ENCODE measurements at places on chromosomes 16 and 17.

DNA sequence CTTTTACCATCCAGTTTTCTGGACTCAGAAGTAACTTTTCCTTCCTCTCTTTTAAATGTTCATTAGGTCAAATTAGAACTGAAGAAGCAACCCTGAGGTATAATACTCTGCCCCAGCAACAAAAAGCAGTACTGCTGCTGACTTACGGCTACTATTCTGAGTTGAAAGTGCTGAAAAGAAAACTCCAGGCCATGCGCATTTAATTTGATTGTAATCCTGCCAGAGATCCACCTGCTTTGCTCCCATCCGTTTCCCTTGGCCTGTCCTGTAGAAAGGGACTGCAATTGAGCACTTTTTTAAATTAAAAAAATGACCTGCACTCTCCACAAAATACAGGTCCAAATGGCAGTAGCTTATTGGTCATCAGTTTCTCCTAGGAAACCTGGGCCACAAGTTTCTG is 61.6 kb downstream of the PITPNC1 start:
- no peak for DNase-seq

GRCh38 chr16:84732674-84733352 is 33.0 kb downstream of the USP10 start:
- DNase-seq, result no peak

DNA sequence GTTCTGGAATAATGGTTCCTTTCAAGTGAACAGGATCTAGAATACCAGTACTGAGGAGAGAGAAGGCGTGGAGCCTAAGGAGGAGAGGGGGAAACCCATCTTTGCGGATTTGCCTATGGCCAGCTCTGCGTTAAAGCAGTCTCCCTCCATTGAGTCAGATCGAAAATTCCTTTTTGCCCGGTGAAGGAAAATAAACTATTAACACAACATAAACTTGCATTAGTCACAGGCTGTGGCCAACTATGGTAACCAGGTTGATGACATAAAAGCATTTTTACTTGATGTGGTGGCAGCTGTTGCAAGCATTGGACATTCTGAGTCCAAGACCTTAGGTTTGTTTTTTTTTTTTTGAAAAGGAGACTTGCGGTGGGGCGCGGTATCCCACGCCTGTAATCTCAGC is 8.9 kb downstream of the LDAF1 start:
- DNase-seq, result no peak

DNA sequence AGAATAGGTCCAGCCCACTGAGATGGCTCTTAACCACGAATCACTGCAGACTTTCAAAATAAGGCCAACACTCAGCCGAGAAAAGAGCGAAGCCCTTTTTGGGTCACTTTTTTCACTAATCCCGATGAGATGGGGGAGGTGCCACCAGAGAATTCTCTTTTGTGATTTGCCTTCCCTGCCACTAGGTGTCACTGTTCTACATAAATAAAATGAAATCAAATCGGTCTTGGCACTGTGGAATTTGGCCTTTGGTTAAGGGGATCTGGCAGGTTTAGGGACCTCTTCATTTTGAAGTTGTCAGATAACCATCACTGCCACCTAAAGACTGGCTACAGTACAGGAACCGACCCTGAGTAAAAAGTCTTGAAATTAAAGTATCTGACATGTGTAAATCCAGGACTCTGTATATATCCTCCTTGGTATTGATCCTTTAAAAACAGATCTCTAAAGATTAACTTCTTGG is 147.0 kb downstream of the HS3ST4 start:
- no peak for DNase-seq

DNA sequence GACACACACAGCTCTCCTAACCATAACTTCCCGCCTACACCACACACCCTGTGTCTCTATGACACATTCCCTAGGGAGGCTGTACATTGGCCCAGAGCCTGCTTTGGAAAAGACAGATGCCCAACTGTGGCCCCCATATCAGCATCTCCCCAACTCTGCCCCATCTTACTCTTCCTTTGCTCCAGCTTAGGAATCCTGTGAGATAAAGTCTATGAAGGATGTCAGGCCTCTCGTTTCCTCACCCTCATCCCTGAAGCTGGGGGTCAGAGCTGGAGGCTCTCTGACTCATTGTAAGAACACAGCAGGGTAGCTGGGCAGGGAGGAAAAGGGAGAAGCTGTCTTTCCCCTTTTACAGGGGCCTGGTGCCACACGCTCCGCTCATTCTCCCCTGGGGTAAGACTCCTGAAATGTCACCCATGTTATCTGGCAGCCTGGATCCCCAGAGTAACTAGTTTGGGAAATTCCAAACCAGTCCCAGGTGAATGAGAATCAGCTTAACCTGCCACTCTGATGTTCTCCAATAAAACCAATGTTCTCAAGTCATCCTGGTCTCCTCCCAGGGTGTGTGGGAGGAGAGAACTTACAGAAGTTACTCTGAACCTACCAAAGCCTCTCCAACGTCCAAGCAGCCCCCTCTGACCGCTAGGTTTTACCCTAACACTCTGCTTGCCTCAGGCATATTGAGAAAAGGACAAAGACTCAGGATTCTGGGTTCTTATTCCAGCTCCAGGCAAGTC is 2.8 kb downstream of the RAPGEFL1 start:
- no peak for DNase-seq

DNA sequence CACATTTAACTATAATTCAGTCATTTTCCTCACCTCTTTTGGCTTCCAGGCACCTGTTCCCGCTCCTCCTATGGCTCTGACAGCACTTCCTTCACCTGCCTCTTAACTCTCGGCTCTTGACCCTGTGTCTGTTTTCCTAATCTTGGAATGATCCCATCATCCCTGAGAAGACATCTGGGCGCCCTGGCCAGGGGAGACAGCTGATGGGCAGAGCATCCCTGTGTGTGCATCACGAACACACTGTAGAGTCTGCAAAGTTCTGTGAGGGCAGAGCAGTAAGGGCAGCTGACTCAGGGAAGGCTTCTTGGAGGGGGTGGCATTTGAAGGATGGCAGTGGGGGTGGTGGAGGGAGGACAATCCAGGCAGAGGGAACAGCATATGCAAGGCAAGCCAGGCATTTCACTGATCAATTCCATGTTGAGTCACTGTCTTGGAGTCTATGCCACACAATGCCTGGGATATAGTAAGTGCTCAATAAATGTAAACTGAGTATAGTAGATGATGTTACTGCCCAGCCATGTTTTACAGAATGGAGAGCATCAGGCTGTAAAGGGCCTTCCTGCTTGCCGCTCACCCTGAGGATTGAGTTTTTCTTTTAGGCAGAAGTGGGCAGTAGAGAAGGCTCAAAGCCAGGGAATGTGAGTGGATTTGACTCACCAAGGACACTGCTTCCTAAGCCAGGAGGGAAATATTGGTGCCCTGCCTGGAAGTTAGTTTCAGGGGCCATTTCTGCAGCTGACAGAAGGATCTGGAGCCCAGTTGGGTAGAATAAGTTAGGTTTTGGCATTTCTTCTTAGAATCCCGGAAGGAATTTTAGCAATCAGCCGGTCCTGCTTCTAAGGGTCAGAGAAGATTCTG is 5.8 kb upstream of the RAB11FIP4 start:
- no peak for DNase-seq
